C1 segment of cervical spinal cord (tissue), 14 donors: ENCODE measurements at places on chromosomes 16 and 17.

DNA sequence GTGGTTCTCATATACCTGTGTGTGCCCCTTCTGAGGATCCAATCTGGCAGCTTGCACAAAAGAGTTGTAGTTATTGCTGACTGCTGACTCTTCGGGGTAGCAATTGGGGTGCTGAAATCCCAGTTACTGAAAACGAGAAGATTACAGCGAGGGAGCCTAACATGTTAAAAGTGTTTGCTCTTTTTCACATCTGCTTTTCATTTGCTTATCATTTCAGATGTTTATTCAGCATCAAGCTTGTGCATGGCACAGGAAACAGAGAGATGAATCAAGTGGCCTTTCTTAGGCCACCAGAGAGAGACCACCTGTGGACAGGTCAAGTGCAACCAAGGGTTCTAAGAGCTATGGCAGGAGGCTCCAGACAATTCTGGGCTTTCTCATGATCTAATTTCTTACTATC lies 16.9 kb downstream of the DHRS7B start:
- no peak for DNase-seq

DNA sequence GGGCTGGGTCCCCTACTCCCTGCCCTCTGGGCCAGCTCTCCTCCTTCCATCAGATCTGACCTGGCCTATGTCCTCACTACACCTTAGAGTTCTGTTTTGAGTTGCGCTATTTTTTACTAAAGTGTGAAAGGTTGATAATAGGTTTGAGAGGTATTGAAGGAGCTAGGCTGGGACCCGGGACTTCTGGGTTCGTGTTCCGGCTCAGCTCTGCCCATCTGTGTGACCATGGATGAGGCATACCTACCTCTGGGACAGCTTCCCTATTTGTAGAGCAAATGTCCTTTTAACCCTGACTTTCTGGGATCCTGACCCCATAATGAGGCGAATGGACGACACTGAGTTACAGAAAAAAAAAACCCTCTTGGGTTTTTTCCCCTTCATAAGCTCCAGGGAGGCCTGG lies 36.0 kb downstream of the IL21R start:
- DNase-seq: no peak

- DNase-seq: no peak
These were observed 3.5 kb upstream of the BCL6B start for GRCh38 chr17:7019367-7019766.

GRCh38 chr16:87288753-87289362 lies 28.3 kb downstream of the C16orf95 start:
- no peak for DNase-seq

- DNase-seq: no peak
These were observed 22.7 kb downstream of the USP22 start for GRCh38 chr17:21019976-21020586.

- no peak for DNase-seq
These were observed 576 bp upstream of the MYO18A start for GRCh38 chr17:29180788-29181160.

DNA sequence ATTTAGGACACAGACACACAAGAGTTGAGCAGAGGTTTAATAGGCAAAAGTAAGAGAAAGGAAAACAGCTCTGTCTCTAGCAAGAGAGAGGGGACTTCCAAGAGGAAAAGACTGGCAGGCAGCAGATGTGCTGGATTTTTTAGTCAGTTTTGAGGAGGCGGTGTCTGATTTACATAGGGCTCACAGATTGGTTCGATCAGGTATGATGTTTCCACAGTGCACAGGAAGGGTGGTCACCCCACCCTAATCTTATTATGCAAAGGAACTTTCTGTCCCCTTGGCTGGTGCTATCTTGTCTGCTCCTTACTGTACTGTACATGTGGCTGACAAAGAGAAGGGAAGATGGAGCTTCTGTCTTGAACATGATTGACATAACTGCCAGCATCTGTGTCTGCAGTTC lies 25.3 kb downstream of the BFAR start:
- no peak for DNase-seq

- no peak for DNase-seq
These were observed 209.6 kb upstream of the CACNG5 start for GRCh38 chr17:66625311-66625767.

- no peak for DNase-seq
These were observed 2.7 kb downstream of the NDUFAF8 start for GRCh38 chr17:81241648-81242420.

DNA sequence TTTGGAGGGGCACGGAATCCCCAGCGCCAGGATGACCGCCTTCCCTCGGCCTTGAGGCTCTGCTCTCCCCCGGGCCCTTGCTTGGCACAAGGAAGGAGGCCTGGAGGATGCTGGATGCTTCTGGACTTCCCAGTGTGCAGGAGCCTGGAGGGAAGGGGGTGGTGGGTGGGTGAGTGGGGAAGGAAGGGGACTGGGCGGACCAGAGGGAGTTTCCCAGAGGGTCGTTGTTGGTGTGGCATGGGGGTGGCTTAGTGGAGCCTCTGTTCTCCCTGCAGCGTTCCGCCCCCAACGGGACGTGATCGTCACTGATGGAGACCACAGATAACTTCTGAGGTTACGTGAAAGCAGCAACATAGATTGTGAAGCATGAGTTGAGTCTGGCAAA lies 140.0 kb downstream of the IRF8 start:
- no peak for DNase-seq

GRCh38 chr17:5558815-5559785 lies 25.2 kb downstream of the NLRP1 start:
- DNase-seq: no peak

- no peak for DNase-seq
These were observed 104.7 kb upstream of the CDH13 start for GRCh38 chr16:82522026-82522425.

DNA sequence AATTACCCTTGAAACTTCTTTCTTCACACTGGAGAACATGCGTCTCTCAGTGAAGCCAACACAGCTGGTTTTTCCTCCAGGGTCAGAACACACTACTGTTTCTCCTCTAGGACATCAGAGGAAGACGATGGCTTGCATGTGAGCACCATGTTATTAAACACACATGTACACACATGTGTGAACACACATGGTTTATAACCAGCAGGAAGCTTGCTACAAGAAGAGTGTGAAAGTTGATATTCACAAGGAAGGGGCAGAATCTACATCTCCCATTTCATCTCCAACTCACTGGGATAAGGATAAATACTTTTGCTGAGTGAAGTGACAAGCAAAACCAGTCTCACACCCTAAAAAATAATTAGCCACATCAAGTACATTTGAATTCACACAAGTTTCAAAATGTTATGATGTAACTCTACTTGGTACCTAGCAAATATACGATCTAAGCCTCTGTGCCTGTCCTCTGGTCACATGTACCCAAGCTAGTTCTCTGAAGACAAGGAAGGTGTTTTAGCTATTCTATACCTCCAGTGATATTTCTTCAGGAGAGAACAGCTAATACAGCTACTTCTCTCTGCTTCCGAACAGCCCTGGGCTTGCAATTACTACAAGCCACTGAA lies 127.7 kb downstream of the PARN start:
- DNase-seq: no peak

DNA sequence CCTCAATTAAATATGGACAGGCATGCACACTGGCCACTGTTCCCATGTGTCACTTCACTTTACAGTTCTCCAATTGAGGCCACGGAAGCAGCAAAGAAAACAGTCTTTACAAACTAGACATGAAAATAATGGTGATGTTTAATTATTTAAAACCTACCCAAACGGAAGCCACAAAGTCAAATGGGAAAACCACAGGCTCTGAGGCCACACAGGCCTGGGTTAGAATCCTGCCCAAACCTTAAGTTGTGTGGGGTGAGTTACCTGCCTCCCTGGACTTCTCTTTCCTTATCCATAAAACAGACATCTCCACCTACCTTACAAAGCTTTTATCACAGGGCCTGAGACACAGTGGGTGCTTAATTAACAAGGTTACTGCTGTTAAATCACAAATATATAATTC lies 137.4 kb downstream of the PARN start:
- no peak for DNase-seq

- DNase-seq: no peak
These were observed 102.2 kb downstream of the CDK5R1 start for GRCh38 chr17:32588982-32589381.

DNA sequence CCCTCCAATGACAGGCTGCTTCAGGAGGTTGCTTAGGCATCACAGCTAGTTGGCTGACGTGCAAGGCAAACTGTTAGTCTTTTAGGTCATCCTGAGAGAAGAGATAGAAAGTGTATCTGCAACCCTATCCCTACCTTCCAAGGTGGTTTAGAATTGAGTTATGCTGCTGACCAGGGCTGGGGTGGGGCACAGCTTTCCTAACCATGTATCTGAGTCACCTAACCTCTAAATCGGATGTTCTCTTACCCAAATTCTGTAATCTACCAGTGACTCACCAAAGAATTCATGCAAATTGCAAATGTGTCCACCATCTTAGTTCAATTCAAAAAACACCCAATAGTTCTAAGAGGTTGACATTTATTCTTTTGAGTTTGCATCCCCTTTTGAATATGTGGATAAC lies 107.2 kb upstream of the DYNLRB2 start:
- no peak for DNase-seq

DNA sequence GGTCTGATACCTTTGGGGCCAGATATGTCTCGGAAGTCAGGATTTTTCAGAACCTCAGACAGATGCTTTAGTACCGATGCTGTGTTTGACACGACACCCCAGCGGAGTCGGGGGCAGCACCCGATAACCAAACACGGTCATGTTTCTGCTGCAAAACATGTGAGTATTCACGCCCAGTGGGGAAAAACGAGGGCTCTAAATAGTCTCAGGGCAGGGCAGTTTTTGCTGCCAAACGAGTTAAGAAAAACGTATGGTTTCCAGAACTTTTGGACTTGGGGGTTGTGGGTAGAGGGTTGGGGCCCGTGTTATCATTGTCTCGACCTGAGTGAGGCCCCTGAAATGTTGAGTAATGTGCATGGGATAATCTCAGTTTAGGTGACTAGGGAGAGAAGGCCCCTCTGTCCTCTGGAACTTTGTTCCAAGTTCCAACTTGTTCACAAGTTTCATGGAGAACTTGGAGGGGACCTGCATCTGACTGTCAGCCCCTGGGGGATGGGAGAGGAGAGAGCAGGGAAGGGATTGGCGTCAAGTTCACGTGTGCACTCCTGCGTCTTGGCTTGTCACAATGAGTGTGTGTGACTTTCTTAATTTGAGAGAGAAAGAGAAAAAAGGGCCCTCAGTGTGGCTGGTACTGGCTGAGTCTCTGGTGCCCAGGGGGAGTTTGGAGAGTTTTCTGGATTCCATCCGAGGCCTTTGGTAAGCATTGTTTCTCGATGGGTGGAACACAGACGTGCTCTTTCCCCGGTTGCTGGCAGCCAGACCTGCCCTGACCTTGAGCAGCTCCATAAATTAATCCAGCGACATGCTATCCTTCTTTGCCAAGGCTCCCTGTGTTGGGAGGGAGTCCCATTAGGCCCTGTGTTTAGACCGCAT lies 83.9 kb upstream of the CIBAR2 start:
- DNase-seq: peak; percentile 10

DNA sequence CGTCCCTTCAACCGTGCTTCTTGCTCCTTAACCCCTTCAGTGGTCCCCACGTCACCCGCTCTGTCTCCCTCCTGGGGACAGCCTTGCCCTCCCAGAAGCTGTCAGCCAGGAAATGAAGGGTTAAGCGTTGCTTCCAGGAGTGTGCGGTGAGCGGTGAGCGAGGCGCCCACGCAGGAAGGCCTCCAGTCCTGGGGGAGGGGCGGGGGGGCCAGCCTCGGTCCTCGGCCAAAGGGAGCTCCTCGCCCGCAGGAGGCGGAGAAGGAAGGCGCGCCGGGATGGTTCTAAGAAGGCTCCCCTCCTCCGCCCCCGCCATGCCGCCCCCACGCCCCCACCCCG lies 2.3 kb downstream of the RBFOX3 start:
- DNase-seq: no peak

GRCh38 chr17:21263376-21263775 lies 10.2 kb upstream of the NATD1 start:
- no peak for DNase-seq

DNA sequence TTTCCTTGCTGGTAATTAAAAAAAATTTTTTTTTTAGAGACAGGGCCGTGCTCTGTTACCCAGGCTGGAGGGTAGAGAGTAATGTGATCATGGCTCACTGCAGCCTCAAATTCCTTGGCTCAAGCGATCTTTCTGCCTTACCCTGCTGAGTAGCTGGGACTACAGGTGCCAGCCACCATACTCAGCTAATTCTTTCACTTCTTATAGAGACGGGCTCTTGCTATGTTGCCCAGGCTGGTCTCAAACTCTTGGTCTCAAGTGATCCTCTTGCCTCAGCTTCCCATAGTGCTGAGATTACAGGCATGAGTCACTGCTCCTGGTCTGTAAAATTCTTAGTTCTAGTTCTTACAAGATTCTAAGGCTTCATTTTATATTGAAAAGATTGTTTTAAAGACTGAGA lies 11.1 kb downstream of the SMIM36 start:
- no peak for DNase-seq

GRCh38 chr16:49462362-49462988 lies 88.9 kb downstream of the C16orf78 start:
- no peak for DNase-seq

DNA sequence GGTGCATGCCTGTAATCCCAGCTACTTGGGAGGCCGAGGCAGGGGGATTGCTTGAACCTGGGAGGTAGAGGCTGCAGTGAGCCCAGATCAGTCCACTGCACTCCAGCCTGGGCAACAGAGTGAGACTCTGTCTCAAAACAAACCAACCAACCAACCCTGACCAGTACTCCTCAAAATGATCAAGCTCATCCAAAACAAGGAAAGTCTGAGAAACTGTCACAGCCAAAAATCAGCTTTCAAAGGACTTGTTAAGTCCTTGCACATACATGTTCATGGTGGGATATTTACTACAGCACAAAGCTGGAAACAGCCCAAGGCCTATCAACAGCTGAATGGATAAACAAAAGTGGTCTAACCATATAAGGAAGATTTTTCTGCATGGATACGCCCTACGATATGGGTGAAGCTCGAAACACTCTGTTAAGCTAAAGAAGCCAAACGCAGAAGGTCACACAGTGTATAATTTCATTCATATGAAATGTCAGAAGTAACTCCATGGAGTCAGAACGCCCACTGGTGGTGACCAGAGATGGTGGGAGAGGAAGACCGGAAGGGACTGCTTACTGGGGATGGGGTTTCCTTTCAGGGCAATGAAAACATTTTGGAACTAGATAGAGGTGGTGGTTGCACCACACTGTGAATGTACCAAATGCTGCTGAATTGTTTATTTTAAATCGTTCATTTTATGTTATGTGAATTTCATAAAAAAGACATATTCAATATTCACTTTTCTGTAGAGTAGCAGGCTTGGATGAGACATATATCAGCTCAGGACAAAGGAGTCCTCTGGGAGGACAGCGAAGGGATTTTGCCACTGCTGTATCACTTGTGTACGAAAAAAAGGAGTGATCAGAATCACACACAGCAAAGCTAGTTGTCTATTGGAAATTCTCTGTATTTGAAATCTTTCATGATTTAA lies 17.7 kb downstream of the CCL17 start:
- no peak for DNase-seq

- DNase-seq: no peak
These were observed 335.3 kb upstream of the TBX2 start for GRCh38 chr17:61064087-61064951.
